ENCODE measurements at places on chromosomes 2 and 18.
A peak's percentile ranks its signal among the peaks of the same experiment; 100 is the strongest.

GRCh38 chr18:34738175-34738894 lies 28.2 kb downstream of the DTNA start:
- no peak for DNase-seq

DNA sequence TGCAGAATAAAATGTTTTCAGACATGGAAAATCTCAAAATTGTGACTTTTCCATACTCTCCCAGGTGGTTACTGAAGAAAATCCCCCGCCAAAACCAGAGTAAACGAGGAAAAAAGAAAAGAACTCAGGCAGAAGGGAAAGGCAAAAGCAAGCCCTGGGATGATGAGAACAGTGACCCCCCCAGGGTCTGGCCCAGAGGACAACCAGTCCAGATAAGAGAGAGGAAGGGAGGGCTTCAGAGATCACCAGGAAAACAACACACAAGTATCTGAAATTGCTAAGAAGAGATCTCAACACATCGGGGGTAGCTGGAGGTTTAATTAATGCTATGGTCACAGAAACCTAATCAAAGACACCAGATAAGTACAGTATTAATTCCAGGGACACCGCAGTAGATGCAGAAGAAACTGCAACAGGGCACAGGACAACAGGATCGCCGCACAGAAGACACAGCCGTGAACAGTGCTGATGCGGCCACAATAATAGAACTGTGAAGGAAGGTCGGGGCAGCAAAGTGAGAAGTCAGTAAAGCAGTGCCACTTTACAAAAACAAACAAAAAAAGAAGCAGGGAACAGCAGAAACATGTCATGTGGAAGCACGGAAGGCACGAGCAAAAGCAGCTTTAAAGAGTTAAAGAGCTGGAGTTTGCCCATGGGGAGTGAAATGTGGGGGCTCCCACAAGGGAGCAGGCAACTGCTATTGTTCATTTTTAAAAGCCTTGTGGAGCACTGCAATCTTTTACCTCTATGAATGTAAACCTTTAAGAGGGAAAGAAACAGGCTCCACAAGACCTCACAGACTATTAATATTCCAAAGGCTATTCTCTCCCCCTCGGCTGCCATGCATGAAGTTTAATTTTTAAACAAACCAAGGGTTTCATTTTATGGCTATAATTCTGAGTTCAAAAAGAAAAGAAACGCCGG lies 28.4 kb downstream of the FAM168B start:
- DNase-seq = no peak

DNA sequence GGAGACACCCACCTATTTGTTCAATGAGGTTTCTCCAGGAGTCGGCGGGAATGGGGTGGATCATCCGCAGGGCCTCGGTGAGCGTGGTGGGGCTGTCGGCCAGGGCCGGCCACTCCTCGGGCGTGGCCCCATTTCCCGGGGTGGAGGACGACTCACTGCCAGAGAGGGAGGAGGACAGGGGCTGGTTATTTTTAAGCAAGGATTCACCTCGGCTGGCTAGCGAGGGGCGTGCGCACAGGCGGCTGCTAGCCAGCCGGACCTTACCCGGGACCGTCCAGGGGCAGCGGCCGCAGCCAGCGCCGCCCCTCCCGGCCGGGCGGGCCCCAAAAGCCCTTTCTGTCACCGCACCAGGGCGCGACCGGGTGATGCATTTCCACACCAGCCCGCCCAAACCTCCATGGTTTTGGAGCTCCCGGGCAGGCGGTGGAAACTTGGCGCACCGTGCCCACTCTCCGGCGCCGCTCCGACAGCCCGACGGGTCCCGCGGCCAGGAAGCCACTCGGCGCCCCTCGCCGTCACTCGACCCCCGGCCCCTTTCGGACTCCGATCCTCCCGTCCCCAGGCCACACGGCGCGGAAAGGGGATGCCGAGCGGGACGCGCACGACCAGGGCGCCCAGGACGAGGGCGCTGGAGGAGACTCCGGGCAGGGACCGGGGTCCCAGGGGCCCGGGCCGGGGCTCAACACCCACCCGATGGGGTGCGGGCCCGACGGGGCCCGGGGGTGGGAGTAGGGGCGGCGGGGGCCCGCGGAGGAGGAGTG lies 57.1 kb downstream of the SNORC start:
- DNase-seq = no peak

GRCh38 chr2:181947273-181947672 lies 38.4 kb upstream of the PPP1R1C start:
- DNase-seq = no peak

GRCh38 chr2:196956069-196956468 lies 29.6 kb upstream of the PGAP1 start:
- no peak for DNase-seq

- no peak for DNase-seq
These were observed 115.7 kb upstream of the OSR1 start for GRCh38 chr2:19474128-19474527.

DNA sequence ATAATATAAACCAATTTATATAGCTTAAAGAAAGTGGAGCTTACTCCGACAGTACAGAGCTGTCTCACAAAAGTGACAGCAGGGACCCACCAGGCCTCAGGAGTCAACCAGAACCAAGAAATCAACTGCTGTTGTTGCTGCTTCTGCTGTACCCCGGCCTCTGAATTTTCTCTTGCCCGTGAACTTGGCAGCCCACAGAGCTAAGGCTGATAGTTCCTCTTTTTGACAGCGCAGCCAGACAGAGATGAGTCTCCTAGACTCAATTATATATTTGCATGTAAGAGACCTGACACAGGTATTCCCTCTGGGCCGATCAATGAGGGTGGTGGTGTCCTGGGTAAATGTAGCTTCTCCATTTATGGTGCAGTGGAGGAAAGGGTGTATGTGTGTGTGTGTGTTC lies 109.4 kb downstream of the KCTD1 start:
- no peak for DNase-seq

DNA sequence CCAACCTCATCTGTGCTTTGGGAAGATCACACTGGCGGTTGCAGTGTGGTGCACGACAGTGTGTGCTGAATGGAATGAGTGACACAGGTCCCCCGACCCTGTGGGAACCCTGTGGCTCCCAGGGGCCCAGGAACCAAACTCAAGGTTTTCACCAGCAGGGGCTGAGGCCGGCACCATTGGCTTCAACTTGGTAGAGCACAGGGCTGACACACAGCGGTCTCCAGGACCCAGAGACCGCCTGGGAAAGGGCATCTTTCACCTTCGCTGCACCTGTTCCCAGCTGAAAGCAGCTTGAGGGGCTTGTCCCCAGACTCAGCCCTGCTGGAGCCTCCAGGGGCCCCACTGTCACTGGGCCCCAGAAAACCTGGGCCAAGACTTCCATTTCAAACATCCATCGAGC lies 59.0 kb upstream of the ODC1 start:
- no peak for DNase-seq

- DNase-seq = no peak
These were observed 445.7 kb downstream of the NCKAP5 start for GRCh38 chr2:133122529-133122928.

GRCh38 chr2:25315316-25315680 lies 26.4 kb downstream of the DNMT3A start:
- no peak for DNase-seq

GRCh38 chr2:153474407-153474806 lies 4.2 kb downstream of the RPRM start:
- DNase-seq = no peak

DNA sequence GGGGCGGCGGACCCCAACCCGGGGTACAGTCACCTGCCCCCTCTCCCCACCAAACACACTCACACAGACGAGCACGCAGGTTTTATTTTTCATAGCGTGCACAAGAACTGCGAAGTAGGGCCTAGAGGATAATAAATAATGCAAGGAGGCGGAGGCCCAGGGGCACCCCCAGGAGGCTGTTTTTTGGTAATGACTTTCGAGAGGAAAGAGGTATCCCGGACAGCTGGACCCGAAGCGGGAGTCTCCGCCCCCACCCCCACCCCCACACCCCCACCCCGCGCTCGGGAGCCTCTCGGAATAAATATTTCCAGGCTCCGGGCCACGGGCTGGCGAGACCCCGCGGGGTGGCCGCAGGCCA lies 3.4 kb downstream of the CYP26B1 start:
- no peak for DNase-seq

GRCh38 chr2:217816396-217816869 lies 186.4 kb downstream of the TNS1 start:
- no peak for DNase-seq

DNA sequence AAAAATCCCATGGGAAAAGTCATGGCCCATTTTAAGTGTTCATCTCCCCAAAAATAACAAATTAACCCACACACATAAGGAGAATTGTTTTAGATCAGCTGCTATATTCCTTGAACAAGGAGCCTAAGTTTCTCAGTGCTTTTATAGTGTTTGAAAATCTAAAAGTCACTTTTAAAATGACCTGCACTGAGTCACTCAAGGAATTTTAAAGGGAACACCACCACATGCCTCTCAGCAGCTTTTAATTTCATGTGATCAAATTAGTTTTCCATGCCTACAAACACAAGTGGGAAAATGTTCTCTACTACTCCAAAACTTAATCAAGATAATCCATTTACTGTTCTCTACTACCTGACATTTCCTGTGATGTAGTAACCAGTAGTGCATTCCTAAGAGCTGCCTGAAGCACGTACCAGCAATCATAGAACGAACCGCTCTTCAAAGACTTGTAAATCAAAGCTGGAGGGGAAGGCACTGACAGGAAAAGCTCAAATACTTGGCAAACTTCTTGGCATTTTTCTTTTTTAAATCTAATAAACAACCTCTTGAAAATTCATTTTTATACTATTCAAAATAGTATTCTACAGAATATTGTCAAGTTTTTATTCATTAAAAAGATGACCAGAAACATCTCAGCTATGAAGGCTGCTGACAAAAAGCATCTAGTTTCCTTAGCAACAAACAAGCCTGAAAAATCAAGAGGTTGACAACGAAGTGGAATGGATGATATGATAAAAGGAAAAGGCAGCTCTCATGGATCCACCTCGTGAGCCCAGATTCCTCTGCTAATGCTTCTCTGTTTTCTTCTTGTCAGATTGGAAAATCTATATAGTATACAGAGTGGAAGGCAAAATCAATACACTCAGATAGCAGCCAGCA lies 37.2 kb downstream of the LRPPRC start:
- DNase-seq = no peak

GRCh38 chr2:42214669-42215068 lies 45.5 kb downstream of the EML4 start:
- DNase-seq = no peak

GRCh38 chr18:32509111-32509510 lies 38.4 kb upstream of the GAREM1 start:
- no peak for DNase-seq

DNA sequence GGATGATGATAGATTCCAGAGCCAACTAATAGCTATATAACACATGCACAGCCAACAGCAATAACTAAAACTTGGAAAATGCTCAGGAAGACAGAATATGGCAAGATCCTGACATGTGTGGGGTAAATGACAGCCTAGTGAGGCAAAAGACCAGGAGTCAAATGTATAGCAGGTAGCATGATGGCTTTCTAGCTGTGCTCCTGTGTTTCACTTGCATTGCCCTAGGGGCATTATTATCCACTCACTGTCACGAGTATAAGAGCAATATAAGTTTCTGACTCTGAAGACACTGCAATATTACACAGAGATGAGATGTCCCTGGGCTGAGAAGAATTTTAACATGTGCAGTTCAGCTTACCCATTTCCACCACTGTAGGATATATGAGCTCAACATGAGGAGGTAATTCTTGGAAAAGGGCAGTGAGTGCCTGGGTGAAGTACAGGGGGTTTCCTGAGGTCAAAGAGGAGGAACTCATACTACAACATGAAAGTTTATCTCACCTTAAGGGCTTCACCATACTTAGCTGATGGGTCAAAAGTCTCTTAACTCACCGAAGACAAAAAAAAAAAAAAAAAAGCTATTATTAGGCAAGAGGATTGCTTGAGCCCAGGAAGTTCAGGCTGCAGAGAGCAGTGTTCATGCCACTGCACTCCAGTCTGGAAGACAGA lies 1385.6 kb upstream of the SLC39A10 start:
- DNase-seq = no peak

GRCh38 chr2:108916122-108916795 lies 72.8 kb downstream of the EDAR start:
- no peak for DNase-seq

- DNase-seq = no peak
These were observed 312.2 kb upstream of the EPAS1 start for GRCh38 chr2:45984896-45985473.

DNA sequence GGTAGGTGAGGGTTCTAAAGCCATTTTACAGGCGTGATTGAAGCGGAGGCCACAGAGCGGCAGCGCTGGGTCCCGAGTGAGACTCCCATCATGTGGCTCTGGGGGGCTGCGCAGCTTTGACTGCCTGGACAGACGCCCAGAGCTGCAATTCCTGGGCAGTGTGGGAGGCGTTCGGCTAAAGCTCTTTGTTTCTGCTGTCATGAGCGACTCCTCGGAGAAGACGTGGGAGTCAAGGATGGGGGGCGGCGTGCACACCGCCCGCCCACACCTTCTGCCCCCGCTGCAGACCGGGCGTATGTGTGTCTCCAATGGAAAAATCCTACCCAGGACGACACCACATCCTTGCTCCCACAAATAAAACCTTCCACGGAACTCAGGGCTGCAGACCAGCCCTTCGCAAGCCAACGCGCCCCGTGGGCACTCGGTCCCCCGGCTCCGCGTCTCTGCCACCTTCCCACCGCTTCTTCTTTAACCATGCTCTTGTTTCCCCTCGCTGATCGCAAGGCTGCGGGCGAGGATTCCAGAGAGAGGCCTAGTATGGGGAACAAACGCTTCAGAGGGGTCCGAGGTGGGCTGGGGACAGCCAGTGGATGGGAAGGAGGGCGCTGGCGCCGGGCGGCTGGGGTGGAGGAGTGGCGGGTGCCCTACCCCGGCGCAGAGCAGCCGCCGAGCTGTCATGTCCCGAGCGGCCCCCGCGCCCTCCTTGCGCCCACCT lies 680 bp upstream of the LBH start:
- DNase-seq = no peak

- peak; percentile 52 for DNase-seq
These were observed 357.5 kb upstream of the ID2 start for GRCh38 chr2:8324164-8324856.

DNA sequence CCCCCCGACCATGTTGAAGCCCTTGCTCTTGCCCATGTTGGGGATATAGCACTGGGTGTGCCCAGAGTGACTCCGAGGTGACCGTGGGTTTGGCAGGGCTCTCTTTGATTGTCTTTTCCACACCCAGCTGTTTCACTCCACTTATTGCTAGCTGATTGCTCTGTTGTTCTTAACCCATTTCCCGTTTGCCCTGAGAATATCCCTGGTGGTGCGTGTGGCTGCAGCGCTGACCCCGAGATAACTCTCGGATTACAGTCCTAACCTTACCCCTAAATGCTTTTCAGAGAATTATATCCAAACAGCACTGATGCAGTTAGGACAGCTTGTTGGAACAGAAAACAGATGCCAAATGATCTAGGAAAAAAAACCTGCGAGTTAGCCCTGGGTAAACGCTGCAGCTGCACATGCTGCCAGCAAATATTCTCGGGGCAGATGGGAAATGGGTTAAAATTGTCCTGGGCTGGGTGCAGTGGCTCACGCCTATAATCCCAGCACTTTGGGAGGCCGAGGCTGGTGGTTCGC lies 34.3 kb upstream of the SNORC start:
- DNase-seq = no peak

GRCh38 chr2:100352521-100352920 lies 30.2 kb upstream of the LONRF2 start:
- DNase-seq = no peak

- DNase-seq = no peak
These were observed 733 bp upstream of the CXCR2 start for GRCh38 chr2:218125095-218125494.

- DNase-seq = no peak
These were observed 17.5 kb downstream of the MOGAT1 start for GRCh38 chr2:222688917-222689316.

- DNase-seq = no peak
These were observed 108.1 kb downstream of the NUP35 start for GRCh38 chr2:183232161-183232865.

All from NCI-H1092 (cell line).